ENCODE measurements at places on chromosomes 12 and 14. TPM values are rescaled to one million over a fixed set of nuclear protein-coding genes. Genes with fewer than 3 reads are reported as not detected.

GRCh38 chr12:18262514-18262913 lies 1.2 kb downstream of the PIK3C2G start:
- DNase-seq, result no peak

Gene SYCP3
- total RNA-seq, result not detected

GRCh38 chr14:47833011-47833410 lies 157.6 kb upstream of the MDGA2 start:
- DNase-seq, result no peak

Gene KCNH5
- total RNA-seq, result not detected

DNA sequence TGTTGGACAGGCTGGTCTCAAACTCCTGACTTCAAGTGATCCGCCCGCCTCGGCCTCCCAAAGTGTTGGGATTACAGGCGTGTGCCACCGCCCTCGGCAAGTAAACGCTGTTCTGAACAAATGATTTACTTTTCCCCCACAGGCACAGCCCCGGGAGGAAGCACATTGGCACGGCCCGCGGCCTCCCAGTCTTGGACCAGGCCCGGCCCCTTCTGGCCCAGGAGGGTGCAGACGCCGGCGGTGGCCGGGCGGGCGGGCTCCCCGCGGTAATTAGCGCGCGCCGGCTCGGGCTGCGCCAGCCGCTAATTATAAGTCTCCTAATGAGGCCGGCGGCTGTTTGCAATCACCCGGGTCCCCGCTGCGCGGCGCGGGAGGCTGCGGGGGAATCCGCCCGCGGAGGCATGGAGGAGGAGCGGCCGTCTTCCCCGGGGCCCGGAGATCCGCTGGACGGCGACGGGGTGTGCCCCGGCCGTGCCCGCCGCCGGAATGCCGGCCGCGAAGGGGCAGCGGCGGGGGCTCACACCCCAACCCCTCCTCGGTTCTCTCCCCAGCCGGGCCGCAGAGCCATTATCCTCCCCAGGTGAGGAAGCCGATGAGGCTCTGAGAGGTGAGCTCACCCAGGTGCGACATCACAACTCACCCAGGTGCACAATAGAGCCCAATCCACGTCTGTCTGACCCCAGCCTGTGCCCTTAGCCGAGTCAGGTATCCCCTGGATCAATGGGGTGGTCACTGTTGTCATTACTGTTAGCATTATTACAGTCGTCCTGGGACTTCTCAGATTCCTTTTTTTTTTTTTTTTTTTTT lies 3.3 kb upstream of the POP5 start:
- DNase-seq, result peak; percentile 85

DNA sequence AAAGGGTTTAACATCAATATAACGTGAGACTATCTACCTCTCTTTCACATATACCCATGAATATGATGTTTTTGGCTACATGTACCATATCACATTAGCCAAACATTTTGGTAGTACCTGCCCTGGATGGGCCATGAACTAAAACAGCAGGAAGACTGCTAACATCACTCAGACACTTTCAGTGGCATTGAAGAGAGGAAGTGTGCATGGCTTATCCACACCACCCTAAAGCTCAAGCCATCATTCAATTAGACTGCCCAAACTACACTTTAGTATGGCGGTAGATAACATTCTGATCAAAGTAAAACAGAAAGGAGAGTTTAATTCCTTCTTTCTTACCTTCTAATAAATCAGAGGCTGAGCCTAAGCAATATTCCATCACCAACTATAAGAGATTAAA lies 103.0 kb downstream of the PEBP1 start:
- DNase-seq, result no peak
